Activated T-cell treated with anti-CD3 and anti-CD28 coated beads, Interleukin-2, amount 50 U/mL, for 72 hours (primary cell): ENCODE measurements at places on chromosomes 7 and 10. TPM values are rescaled to one million over a fixed set of nuclear protein-coding genes. Genes with fewer than 3 reads are reported as not detected.
A peak's percentile ranks its signal among the peaks of the same experiment; 100 is the strongest.

- DNase-seq, result no peak
Measured at GRCh38 chr10:117503244-117504205, 39.0 kb upstream of the EMX2 start.

GRCh38 chr7:76359978-76360638, 1.3 kb upstream of the YWHAG start:
- DNase-seq, result no peak

- no peak for DNase-seq
Measured at GRCh38 chr10:65791979-65792378, 1133.9 kb upstream of the LRRTM3 start.

- no peak for DNase-seq
Measured at GRCh38 chr10:1251769-1252168, 195.6 kb downstream of the WDR37 start.

DNA sequence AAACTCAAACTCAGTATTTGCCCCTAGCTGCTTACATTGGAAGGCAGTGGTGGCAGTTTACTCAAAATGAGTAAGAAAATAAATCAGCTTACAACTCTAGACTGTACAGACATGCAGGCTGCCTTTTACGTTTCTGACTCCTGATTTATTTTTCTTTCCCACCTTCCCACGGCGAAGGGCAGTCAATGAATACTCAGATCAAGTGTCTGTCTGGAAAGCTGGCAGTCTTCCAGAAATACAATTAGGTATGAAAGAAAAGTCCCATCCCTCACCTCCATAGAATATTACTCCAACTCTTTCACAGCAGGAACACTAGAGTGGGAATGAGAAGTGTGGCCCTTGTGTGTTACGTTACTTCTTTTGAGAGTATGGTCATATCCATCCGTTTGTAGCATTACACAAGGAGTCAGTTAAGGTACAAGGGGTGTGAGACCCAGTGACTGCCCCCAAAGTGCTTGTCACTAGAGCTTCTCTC, 1.3 kb upstream of the PAPSS2 start:
- no peak for DNase-seq

DNA sequence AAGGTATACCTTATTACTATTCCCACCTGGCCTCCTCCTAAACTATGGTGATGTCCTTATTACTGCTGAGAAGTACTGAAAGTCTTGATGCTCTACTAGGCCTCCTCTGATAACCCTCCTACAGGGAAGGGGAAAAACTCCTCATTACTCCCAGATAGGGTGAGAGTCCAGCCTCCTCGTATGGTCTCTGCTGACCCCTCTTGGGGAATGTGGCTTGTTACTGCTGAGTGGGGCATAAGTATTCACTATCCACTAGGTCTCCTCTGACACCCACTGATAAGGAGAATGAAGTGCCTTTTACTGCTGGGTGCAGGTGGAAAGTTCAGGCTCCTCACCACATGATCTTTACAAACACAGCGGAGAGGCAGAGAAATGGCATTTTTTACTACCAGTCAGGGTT, 222.9 kb downstream of the CHRM2 start:
- DNase-seq, result no peak

- DNase-seq, result no peak
Measured at GRCh38 chr7:36949711-36950600, 225.7 kb upstream of the AOAH start.

GRCh38 chr7:34739651-34740300, 81.8 kb downstream of the NPSR1 start:
- DNase-seq, result no peak

GRCh38 chr10:129509155-129509554, 42.1 kb downstream of the MGMT start:
- no peak for DNase-seq

GRCh38 chr10:110833234-110833940, 38.3 kb upstream of the PDCD4 start:
- DNase-seq, result no peak

DNA sequence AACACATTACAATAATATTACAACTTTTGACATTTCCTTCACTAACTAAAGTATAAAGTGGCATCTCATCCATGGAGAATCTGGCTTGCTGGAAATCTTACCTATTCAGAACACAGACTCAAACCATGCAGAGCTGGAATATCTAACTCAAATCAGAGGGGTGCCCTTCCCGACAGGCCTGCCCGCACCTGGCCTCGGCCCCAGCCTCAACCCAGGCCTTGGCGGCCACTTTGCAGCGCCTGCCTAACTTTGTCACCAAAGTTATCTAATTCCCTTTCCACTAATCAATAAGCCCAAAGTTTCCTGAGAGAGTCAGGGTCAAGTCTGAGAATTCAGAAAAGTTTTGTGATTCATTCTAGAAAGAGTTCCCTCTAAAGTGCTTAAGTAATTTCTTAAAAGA, 212.9 kb downstream of the COBL start:
- DNase-seq, result no peak

GRCh38 chr7:137933270-137934017, 68.4 kb downstream of the CREB3L2 start:
- DNase-seq, result no peak

GRCh38 chr7:105228555-105228954, 160.2 kb downstream of the SRPK2 start:
- no peak for DNase-seq

- no peak for DNase-seq
Measured at GRCh38 chr10:124286621-124287020, 132.1 kb downstream of the OAT start.

DNA sequence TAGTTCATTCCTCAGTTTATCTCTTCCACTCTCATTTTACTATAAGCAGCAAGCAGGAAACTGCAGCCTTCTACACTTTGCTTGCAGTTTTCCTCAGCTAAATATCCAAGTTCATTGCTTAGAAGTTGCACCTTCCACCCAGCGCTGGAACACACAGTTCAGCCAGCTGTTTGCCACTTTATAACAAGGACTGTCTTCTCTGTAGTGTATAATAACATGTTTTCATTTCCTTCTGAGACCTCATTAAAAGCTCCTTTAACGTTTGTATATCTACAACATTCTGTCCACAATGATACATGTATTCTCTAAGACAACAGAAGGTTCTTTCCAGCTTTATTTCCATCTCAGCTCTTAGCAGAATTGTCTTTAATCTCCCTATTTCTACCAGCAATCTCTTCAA, 74.1 kb downstream of the GNAI1 start:
- no peak for DNase-seq

- no peak for DNase-seq
Measured at GRCh38 chr10:101283762-101284100, 54.5 kb upstream of the LBX1 start.

GRCh38 chr10:7523656-7524055, 112.8 kb upstream of the SFMBT2 start:
- DNase-seq, result no peak

- DNase-seq, result no peak
Measured at GRCh38 chr7:94584113-94584512, 71.8 kb downstream of the SGCE start.

- DNase-seq, result no peak
Measured at GRCh38 chr7:127514499-127514898, 70.9 kb downstream of the GCC1 start.

DNA sequence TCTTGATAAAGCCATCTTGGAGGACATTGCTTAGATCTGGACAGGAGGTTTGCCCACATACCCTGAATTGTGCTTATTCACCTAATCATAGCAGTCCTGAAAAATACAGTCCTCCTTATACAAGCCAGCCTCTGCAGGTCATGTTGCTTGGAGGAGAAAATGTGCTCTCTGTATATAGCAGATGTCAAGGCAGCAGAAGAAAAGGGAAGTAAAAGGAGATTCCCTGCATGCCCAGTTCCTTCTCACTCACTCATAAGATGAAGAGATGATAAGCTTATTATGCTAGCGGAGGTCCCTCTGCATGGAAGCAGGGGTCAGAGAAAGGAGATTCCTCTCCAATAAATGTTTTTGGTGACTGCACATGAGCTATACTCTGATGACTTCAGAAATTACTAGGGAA, 458.8 kb upstream of the ZMIZ1 start:
- no peak for DNase-seq

DNA sequence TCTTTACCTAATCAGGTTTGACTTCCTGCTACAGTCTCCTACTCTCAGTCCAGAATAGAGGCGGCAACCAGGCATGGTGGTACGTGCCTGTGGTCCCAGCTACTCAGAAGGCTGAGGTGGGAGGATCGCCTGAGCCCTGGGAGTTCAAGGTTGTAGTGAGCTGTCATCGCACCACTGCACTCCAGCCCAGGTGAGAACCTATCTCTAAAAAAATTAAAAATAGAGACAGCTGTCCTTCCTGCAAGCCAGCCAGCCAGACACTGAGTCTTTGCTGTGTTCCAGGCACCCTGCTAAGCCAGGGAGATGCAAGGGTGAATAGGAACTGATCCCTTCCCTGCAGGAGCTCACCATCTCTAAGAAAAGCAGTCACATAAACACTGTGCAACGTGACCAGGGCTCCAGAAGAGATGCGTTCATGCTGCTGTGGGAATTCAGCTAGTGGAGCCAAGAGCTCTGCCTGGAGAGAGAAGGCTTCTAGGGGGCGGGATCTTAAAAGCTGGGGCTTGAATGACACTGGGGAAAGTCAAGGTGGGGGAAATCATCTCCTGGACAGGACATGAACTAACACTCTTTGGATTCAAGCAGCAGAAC, 22.1 kb upstream of the SLIT1 start:
- no peak for DNase-seq

- no peak for DNase-seq
Measured at GRCh38 chr10:3107426-3107961, 40.1 kb downstream of the PFKP start.

DNA sequence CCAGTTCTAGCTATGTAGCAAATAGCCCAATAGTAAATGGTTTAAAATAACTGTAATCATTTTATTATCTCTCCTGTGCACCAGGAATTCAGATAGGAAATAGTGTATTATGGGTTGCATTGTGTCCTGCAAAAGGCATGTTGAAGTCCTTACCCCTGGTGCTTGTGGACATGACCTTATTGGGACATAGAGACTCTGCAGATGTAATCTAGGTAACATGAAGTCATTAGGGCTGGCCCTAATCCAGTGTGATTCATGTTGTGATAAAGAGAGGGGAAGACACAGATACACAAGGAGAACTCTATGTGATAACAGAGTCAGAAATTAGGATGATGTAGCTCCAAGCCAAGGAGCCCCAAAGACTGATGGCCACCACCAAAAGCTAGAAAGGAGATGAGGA, 462.8 kb downstream of the GALNT17 start:
- DNase-seq, result no peak

DNA sequence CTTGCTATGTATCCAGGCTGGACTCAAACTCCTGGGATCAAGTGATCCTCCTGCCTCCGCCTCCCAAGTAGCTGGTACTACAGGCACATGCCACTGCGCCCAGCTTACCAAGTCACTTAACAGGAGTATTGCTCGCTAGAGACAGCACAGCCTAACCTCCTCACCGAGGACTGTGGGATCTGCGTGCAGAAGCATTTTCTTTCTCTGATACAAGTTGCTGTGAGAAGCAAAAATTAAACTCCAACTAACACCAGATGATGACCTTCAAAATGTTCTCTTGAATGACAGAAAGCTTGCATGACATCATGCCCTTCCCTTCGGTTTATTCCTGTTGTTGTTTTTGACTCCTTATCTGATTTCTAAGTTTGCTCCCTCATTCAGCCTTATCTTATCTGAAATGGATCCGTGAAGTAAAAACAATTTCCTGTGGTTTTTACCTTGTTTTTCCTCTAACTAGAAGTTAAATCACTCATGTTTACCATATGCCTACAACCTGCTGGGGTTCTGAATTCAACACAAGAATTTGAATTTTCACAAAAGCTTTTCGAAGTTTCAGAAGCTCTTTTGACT, 94.4 kb upstream of the KIF5B start:
- peak; percentile 7 for DNase-seq

- DNase-seq, result no peak
Measured at GRCh38 chr7:143390104-143390772, 9.1 kb downstream of the ZYX start.

DNA sequence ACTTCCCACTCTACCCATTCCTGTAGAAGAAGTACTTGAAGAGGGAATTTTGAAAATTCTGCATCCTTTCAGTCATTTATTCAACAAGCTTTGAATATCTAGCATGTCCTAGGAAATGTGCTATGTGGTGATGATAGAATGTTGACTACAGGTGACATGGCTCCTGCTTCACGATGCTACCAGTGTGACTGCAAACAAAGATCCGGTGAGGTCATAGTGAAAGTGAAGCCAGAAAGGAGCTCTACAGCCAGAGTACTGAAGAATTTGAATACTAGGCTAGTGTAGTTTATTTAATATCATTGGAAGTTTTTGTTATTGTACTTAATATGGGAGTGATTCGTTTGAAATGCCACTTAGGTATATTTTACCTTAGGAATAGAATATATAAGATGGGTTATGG, 348.1 kb downstream of the TFEC start:
- no peak for DNase-seq

DNA sequence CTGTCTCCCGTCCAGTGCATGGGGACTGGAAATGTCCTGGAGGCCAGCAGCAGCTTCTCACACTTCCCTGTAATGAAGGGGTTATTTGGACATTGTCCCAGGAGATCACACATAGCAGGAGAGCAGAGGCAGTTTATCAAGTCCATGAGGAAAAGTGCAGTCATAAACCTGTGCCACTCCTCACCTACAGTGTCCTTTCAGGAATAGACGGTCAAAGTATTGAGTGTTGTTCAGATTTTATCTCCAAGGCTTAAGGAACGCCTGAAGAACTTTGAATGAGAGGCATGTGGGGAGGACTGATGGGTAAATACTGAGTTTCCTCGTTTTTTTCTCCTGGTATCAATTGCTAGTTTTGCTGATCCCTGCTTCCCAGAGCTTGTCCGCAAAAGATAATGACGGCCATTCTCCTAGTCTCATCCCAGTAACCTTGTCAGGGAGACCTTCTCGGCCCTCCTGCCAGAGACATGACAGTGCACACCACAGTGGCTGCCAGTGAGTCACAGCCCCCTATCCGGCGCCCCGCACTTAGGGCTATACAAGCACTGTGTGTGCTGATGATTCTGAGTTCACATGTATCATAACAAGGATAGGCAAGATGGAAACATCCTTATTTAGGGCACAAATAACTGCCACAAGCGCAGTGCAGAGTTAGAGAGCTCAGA, 495.5 kb upstream of the MGMT start:
- no peak for DNase-seq

DNA sequence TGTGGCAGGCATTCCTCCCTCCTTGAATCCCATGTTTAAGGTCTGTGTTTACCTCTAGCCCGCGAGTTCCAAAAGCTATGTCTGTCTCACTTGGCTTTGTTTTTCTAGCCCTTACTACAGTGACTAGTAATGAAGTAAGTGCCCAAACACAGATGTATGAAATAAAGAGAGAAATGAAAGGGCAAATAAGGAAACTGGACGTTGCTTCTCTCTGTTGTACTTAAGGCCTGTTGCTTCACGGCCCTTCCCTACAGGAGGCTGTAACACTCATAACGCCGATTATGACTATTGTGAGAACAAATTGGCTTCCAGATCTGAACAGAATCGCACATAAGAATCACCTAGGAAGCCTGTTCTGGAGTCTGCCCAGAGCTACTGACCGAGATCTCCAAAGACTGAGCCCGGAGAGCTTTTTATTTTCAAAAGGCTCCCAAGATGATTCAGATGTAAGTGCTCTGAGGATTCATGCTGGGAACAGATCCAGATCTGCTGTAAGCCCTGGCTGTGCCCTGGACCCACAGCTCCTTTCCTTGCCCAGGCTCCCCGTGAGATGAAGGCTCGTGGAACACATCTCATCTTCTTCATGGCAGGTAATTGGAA, 432.6 kb downstream of the SDK1 start:
- DNase-seq, result no peak

Gene SPDYE9
- total RNA-seq, result not detected

Gene LOXL4
- not detected for total RNA-seq

Gene DNAJB9
- 42.1 TPM for total RNA-seq

Gene CTNNA3
- total RNA-seq, result 0.74 TPM

Gene AHR
- total RNA-seq, result 42.8 TPM

Gene ACSL5
- 54.5 TPM for total RNA-seq

Gene SORCS1
- total RNA-seq, result not detected

Gene CACNB2
- not detected for total RNA-seq

Gene SLC16A9
- 0.19 TPM for total RNA-seq
